ENCODE measurements at places on chromosomes 13 and 19.

DNA sequence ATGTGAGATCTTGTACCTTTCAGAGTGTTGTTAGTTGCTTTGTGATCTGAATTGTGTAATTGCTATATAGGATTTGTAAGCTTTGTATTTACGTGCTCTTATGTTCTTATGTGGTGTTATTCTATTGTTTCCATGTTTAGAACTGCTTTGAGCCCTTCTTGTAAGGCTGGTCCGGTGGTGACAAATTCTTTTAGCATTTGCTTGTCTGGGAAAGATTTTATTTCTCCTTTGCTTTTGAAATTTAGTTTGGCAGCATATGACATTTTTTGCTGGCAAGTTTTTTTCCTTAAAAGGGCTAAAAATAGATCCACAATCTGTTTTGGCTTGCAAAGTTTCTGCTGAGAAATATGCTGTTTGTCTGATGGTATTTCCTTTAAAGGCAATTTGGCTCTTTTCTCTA lies 1089.2 kb upstream of the PCDH9 start:
- DNase-seq, result no peak

DNA sequence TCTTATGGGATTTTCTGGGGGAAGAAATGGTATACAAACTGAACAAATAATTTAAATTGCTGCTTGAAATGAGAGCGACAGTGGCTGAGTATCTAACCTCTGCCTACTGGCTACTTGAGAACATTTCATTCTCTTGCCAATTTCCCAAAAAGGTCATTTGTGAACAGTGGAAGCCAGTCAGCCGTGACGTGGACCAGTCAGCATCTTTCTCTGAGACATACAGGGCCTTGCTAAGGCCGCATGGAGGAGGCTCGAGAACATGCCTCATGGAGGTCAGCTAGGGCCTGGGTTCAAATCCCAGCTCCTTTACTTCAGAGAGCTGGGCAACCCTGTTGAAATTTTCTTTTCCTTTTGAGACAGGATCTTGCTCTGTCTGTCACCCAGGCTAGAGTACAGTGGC lies 20.3 kb downstream of the ZC3H4 start:
- no peak for DNase-seq

DNA sequence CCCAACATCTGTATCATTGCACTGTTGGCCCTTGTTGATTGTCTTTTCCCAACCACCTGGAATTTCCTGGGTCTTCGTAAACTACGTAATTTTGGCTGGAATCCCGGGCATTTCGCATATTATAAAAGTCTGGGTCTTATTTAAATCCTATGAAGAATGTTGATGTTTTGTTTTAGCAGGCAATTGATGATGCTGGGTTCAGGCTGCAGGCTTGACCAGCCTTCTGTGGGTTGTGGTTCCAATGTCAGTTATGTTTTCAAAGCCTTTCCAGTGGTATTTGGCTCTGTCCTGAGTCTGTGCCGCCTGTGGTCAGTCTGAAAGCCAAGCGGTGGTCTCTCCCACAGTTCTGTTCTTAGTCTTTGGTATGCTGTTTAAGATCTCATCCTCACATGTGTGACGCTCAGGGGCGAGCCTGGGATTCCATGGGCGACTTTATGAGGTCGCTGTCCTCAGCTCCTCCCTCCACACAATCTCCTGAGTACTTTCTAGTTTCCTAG lies 12.4 kb downstream of the SLC35E1 start:
- DNase-seq, result no peak

- no peak for DNase-seq
These were observed 1300.7 kb downstream of the PCDH9 start for GRCh38 chr13:65929436-65929835.

- DNase-seq, result no peak
These were observed 297.8 kb downstream of the ZNF536 start for GRCh38 chr19:30670011-30670329.

GRCh38 chr19:40466219-40466984 lies 399 bp upstream of the SPTBN4 start:
- DNase-seq, result no peak

GRCh38 chr19:55071129-55071502 lies 4.6 kb upstream of the EPS8L1 start:
- no peak for DNase-seq

GRCh38 chr19:44576843-44577565 lies 36.4 kb upstream of the IGSF23 start:
- DNase-seq, result no peak

- DNase-seq, result no peak
These were observed 192.7 kb upstream of the MIR17HG start for GRCh38 chr13:91154558-91155353.
